ENCODE measurements at places on chromosomes 7 and 10.

GRCh38 chr10:120749072-120749471 lies 102.1 kb upstream of the WDR11 start:
- no peak for DNase-seq

DNA sequence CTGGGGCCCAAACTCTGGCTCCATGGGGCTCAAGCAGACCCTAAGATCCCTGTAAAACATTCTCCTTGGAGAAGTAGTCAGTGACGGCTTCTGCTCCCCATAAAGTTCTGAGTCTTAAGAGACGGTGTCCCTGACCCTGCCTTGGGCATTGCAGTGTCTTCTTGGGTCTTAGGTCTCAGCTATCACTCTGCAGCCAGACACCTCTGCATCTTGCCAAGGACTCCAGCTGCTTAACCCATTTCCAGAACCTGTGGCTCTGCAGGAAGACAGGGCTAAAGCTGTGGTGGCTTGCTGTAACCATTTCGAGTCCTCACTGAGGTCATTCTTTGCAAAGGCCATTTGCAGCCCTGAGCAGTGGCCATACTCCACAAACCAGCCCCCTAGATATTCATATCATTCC lies 337.1 kb upstream of the ZMIZ1 start:
- no peak for DNase-seq

DNA sequence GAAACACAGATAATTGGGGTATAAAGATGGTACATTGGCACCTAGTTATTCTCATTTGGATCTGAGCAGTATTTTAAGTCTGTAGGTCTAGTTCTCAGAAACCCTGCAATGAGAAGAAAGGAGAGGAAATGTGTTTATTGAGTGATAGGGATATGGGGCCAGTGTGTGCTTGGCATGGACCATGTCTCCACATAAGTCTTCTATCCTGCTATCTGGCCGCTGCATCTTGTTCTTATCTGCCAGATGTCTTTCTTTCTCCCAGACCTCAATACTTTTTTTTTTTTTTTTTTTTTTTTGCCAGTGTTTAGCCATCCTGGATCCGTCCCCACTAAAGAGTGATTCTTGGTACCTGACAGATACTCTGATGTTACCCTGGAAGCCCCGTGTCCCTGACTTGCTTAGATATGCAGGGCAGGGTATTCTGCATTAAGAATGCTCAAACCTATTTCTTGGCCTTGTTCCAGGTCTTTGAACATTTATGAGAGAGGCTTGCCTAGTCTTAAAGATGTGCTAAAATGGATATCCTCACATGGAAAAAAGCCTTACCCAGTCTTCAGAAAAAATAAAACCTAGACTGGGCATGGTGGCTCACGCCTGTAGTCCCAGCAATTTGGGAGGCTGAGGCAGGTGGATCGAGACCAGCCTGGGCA lies 10.0 kb downstream of the MTURN start:
- DNase-seq = no peak

DNA sequence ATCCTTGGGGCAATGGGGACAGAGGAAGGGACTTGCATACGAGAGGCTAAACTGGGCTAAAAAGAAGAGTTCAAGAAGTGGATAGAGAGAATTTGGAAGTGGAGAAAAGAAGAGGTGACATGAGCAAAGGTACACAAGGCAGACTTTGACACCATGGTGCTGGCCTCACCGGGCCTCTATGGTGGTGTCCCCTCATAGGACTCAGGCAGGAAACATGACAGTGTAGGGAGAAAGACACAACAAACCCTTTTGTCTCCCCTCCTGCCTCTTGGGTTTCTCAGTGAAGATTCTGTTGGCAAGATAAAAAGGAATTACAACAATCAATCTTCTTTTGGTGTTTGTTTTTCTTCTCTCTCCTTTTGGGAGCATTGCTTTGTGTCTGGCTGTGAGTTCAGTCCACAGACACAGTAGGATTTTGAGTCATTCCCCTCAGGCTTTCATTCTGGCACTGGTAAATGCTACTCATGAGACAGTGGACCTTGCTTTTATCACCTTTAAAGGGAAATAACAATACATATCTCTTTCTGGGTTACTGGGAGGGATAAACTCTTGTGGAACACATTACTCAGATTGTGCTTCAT lies 827.7 kb downstream of the TNS3 start:
- peak; percentile 71 for DNase-seq

- DNase-seq = no peak
These were observed 246.5 kb downstream of the ELFN1 start for GRCh38 chr7:1916601-1916970.

DNA sequence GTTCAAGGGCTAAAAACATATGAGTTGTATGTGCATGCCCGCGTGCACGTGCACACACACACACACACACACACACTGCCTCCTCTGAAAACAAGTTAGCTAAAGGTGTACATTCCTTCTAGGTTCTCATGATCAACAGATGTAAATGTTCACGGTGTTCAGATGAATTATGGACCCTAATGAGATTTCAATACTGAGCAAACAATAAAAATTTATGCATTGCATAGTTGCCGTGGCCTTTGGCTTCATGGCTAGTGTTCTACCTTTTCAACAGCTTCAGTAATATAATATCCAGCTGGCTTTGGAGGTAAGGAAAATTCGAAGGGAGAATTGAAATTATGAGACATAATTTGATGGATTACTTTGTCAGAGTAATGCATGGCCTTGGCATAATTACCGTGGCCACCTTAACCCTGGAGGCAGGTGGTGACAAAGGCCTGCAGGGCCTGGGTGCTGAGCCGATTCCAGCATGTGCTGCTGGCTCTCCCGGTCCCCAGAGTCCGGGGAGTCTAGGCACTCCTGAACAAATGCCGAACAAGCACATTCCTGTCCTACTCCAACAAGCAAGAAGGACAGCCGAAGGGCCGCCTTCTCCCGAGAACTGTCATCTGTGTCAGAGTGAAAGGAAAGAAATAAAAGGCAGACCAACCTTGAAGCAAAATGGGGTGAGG lies 166.6 kb upstream of the TCF7L2 start:
- no peak for DNase-seq

DNA sequence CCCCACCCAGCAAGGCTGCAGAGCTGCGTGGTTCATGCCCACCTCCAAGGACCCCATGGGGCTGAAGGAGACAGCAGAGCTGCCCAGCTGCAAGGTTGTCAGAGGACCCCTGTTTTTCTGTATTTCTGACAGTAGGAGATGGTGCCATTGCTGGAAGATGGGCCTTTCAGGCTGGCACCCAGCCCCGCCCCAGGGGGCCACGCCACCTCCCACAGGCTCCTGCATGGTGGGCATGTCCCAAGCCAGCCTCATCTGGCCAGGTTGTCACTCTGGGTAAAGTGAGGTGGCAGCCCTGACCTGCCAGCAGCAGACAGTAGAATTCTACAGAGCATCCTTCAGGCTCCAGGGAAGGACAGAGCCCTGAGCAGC lies 75.5 kb upstream of the RET start:
- DNase-seq = no peak

- DNase-seq = no peak
These were observed 51.1 kb downstream of the EPDR1 start for GRCh38 chr7:37971491-37971890.

DNA sequence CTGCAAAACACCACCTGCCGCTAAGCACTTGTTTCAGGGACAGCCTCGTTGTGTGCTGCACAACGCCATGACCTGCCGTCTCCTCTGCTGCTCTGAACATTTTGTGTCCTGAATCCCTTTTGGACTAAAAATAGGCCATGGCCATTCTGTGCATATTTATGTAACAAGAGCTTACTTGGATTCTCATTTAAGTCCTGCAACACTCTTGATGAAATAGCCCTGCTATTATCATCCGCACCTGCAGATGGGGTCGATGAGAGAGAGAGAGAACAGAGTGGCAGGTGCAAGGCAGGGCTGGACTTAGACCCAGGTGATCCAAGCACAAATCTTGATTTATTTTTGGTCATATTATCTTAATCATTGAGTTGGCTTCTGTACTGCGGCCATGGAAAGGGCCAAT lies 121.2 kb upstream of the PRKCQ start:
- DNase-seq = no peak

- DNase-seq = no peak
These were observed 5.9 kb upstream of the IL6 start for GRCh38 chr7:22720791-22721786.

- DNase-seq = peak; percentile 82
These were observed 16.6 kb downstream of the BAG3 start for GRCh38 chr10:119667562-119668328.

- DNase-seq = no peak
These were observed 11.0 kb downstream of the ZNF777 start for GRCh38 chr7:149449897-149450296.

DNA sequence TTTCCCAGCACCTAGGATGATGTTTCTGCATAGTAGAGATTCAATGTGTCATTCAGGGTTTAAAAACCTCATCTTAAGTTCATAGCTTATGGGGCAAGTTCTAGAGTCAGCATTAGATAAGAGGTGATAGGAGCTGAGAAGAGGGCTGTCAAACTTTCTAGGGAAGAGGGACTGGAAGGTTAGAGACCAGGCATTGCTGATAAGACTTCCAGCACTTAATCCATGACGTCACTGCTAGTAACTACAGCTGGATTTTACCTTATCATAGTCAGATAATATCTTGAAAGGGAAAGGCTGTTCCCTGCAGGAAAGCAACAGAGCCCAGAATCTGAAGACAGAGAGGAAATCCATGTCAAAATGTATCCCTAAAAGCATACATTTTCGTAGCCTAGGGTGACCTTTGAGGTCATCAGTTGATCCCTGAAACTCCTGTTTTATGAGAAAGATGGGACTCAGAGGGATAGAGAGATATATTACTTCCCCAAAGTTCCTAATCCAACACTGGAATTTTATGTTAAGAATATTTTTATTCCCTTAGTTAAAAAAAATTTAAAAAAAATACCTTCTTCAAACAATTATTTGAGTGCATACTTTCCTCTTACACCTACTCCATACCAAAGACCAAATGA lies 3.3 kb upstream of the CPED1 start:
- DNase-seq = no peak

- no peak for DNase-seq
These were observed 37.9 kb downstream of the DDIT4 start for GRCh38 chr10:72311667-72312066.

- DNase-seq = no peak
These were observed 977 bp downstream of the TMEM248 start for GRCh38 chr7:66921918-66922486.

- no peak for DNase-seq
These were observed 706.6 kb downstream of the INHBA start for GRCh38 chr7:40996233-40996677.

- DNase-seq = no peak
These were observed 181.2 kb downstream of the BBS9 start for GRCh38 chr7:33310546-33310945.

GRCh38 chr7:114365791-114366190 lies 48.8 kb upstream of the FOXP2 start:
- no peak for DNase-seq

GRCh38 chr7:13541326-13541725 lies 448.1 kb downstream of the ETV1 start:
- DNase-seq = no peak

DNA sequence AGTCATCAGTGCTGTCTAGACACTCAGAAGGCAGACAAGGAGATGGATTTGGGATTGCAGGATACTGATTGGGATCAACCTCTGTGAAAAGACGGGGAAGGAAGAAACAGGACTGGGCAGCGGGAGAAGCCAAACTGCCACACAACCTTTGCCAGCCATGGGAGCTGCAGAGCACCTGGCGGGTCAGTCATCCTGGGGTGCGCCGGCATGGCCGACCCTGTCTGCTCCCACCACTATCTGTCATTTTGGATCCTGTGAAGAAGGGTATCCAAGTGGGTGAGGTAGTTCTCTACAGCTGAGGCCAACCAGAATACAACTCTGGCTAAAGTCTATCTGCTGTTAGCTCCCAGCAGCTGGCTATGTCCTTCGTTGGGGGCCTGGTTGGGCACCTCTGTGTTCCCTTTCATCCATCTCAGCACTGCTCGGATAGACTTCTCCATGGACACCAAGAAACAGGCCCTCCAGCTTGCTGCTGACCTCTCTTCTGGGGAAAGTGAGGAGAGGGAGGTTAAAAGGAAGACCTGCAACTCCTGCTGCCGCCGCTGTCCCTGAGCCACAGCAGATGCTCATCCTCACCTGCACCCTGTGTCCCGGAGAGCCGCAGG lies 11.7 kb upstream of the RBM17 start:
- no peak for DNase-seq

GRCh38 chr10:99360934-99361333 lies 31.8 kb downstream of the CNNM1 start:
- DNase-seq = no peak

- no peak for DNase-seq
These were observed 9.4 kb downstream of the TMEM106B start for GRCh38 chr7:12220389-12221046.

DNA sequence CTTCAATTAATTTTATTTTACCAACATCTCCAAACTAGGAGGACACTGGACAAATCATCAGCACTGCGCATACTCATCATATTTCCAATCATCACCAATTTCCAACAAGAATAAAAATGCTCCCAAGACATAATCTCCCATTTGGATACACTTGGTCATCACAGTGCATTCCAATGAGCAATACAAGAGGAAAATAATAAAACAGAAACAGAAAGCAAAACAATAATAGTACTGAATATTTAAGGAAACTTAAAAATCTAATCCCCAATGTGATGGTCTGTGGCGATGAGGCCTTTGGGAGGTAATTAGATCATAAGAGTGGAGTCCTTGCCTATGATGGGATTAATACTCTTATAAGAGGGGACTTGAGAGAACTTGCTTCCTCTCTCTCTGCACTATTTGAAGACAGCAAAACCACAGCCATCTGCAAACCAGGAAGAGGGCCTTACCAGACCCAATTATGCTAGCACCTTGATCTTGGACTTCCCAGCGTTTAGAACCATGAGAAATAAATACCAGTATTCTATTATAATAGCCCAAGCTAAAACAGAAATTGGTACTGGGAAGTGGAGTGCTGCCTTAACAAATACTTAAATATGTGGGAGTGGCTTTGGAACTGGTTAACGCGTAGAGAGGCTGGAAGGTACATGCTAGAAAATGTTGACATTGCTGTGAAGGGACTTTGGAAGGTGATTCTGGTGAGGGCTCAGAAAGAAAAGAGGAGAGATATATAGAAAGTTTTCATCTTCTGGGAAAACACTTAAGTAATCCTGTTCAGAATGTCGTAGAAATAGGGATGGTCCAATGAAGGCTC lies 91.5 kb downstream of the JAZF1 start:
- no peak for DNase-seq

- no peak for DNase-seq
These were observed 4.4 kb downstream of the ZP3 start for GRCh38 chr7:76428868-76429805.

GRCh38 chr7:156074982-156075615 lies 262.8 kb upstream of the SHH start:
- no peak for DNase-seq

Data from smooth muscle cell of the brain vasculature (primary cell).